ENCODE measurements at places on chromosomes 3 and 15.
A peak's percentile ranks its signal among the peaks of the same experiment; 100 is the strongest.

- no peak overlapping the region for H3K4me3 ChIP-seq
- H3K4me1 ChIP-seq = peaks cover 19% of the 10 kb centered on the region
- no peaks in the 10 kb centered on the region for H3K27me3 ChIP-seq
- DNase-seq = no peak
- H3K27ac ChIP-seq = peak overlapping the region; percentile 30
These were observed 25.3 kb downstream of the LPP start for GRCh38 chr3:188179006-188179966.

DNA sequence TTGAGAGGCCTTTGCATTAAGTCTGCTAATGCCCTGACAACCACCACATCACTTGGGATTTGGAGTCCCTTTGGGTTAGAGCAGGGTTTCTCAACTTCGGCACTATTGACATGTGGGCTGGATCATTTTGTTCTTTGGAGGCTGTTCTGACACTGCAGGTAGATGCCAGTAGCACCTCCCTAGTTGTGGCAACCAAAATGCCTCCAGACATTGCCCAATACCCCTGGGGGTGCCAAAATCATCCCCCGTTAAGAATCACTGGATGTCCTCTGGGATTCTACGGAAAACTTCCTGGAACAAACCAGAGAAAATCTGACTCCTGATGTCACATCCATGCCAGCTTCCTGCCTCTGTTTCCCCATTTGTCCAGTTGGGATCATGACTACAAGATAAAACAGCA, 37.2 kb upstream of the BLM start:
- no peak for DNase-seq
- no peaks in the 10 kb centered on the region for H3K36me3 ChIP-seq
- no peak overlapping the region for H3K27ac ChIP-seq
- H3K27me3 ChIP-seq = no peaks in the 10 kb centered on the region
- H3K4me3 ChIP-seq = no peak overlapping the region

GRCh38 chr3:74643636-74644035, 29.2 kb upstream of the CNTN3 start:
- no peaks in the 10 kb centered on the region for H3K36me3 ChIP-seq
- H3K4me3 ChIP-seq = no peak overlapping the region
- no peak overlapping the region for H3K27ac ChIP-seq
- no peaks in the 10 kb centered on the region for H3K4me1 ChIP-seq
- H3K27me3 ChIP-seq = no peaks in the 10 kb centered on the region

DNA sequence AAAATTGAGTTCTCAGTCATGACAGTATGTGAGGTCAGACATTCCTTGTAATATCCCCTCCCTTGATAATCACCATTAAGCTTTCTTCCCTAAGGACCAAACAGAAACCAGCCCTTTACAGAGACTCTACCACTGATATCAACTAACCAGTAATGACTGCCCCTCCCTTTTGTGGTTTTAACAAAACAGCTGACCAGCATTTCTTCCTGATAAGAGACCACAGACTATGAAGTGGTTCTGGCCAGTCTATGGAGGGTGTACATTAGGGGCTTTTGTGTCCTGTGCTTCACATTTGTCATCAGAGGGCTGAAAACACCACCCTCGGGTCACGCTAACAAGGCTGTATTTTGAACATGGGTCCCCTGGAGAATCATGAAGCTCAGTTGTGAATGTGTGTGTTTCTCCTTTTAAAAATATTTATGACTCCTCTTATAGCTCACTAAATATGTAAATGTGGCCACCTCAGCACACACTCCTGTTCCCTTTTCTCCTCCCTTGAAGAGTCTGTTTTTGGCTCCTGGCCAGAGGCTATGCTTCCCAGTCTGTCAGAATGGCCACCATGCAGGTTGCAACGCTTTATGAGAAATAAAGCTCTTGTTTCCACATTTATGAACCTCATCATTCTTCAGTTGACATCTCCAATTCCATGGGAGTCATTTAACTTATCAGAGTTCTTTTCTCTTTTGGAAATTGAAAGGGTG, 239.3 kb downstream of the CPNE4 start:
- no peaks in the 10 kb centered on the region for H3K27me3 ChIP-seq
- no peak for DNase-seq
- peaks cover 21% of the 10 kb centered on the region for H3K4me1 ChIP-seq
- H3K27ac ChIP-seq = no peak overlapping the region
- no peaks in the 10 kb centered on the region for H3K36me3 ChIP-seq
- no peak overlapping the region for H3K4me3 ChIP-seq

GRCh38 chr3:154758109-154758868, 321.8 kb upstream of the MME start:
- no peak overlapping the region for H3K27ac ChIP-seq
- H3K27me3 ChIP-seq = no peaks in the 10 kb centered on the region
- H3K4me3 ChIP-seq = no peak overlapping the region

DNA sequence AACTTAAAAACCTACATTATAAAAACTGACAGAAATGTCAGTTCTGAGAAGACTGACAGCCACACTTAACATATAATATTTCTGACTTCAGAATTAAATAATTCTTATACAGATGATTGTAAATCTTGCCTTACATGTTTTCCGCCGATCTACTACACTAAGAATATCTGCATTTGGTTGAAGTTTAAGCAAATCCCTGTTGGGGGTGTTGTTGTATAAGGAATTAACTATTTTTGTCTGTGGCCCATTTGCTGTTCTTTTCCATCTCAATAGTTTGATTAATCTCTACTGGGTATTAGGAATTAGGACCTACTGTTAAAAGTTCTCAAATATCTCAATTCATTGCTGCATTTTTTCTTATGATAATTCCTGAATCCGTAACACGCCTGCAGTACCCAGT, 838.3 kb upstream of the ROBO1 start:
- no peaks in the 10 kb centered on the region for H3K4me1 ChIP-seq
- no peaks in the 10 kb centered on the region for H3K36me3 ChIP-seq

- H3K4me3 ChIP-seq = no peak overlapping the region
- no peaks in the 10 kb centered on the region for H3K36me3 ChIP-seq
- no peak overlapping the region for H3K27ac ChIP-seq
- peaks cover 3% of the 10 kb centered on the region for H3K27me3 ChIP-seq
- no peak for DNase-seq
These were observed 208.7 kb downstream of the MECOM start for GRCh38 chr3:169454823-169455222.

GRCh38 chr15:41926185-41927056, 32.6 kb upstream of the SPTBN5 start:
- no peak for DNase-seq
- H3K27me3 ChIP-seq = no peaks in the 10 kb centered on the region
- no peak overlapping the region for H3K4me3 ChIP-seq
- no peaks in the 10 kb centered on the region for H3K4me1 ChIP-seq

DNA sequence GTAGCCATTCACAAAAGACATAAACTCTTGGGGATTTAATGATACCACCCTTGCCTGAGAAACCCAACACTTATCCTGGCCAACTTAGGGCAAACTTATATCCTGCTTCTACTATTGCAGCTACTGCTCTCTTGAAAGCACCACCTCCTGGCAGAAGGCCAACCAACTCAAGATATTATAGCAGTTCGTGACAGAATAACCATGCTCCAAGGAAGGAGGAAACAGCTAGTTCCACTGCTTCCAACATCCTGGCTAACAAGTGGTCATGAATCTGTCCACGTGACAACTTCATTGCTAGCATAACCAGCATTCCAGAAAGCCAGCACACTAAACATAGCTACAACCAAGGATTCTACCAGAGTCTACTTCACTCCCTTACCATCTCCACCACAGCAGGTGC, 1037.5 kb downstream of the TBL1XR1 start:
- no peaks in the 10 kb centered on the region for H3K27me3 ChIP-seq
- H3K27ac ChIP-seq = no peak overlapping the region
- H3K36me3 ChIP-seq = no peaks in the 10 kb centered on the region

GRCh38 chr15:94259863-94260262, 28.5 kb downstream of the MCTP2 start:
- DNase-seq = no peak
- H3K27ac ChIP-seq = no peak overlapping the region
- no peaks in the 10 kb centered on the region for H3K36me3 ChIP-seq
- H3K4me3 ChIP-seq = no peak overlapping the region

GRCh38 chr15:36797128-36797527, 217.7 kb downstream of the CDIN1 start:
- H3K4me3 ChIP-seq = no peak overlapping the region
- DNase-seq = no peak
- H3K27ac ChIP-seq = no peak overlapping the region

GRCh38 chr15:70093070-70093469, 4.6 kb downstream of the TLE3 start:
- peaks cover 49% of the 10 kb centered on the region for H3K4me1 ChIP-seq
- no peak overlapping the region for H3K4me3 ChIP-seq
- H3K36me3 ChIP-seq = peaks cover 60% of the 10 kb centered on the region
- DNase-seq = no peak
- H3K27ac ChIP-seq = no peak overlapping the region

GRCh38 chr15:101149864-101150722, 101.8 kb downstream of the CHSY1 start:
- DNase-seq = no peak
- H3K27me3 ChIP-seq = no peaks in the 10 kb centered on the region
- no peak overlapping the region for H3K4me3 ChIP-seq
- H3K4me1 ChIP-seq = no peaks in the 10 kb centered on the region
- H3K27ac ChIP-seq = no peak overlapping the region

DNA sequence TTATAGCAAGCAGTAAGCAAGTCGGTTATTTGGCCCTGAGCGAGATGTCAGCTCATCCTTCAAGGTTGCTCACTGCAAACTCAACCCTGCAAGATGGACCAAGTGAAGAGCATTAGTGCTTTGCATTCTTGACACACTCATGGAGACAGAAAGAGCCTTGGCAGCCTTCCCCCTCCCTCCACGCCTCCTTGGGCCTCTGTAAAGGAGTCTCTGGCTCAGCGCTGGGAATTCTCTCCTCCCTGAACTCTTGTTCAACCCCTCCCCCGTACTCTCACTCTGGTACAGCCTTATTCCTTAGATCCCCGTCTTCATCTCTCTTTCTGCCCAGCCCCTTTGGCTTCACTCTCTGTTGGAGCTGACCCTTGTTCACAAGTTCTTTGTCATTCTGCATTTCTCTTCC, 2.2 kb upstream of the CX3CR1 start:
- H3K4me3 ChIP-seq = no peak overlapping the region
- H3K36me3 ChIP-seq = no peaks in the 10 kb centered on the region
- no peak overlapping the region for H3K27ac ChIP-seq
- peaks cover 10% of the 10 kb centered on the region for H3K4me1 ChIP-seq
- H3K27me3 ChIP-seq = no peaks in the 10 kb centered on the region

GRCh38 chr3:64235605-64236004, 10.3 kb upstream of the PRICKLE2 start:
- no peak for DNase-seq
- H3K27ac ChIP-seq = no peak overlapping the region
- H3K4me3 ChIP-seq = no peak overlapping the region
- H3K4me1 ChIP-seq = no peaks in the 10 kb centered on the region

GRCh38 chr15:91622711-91623342, 230.7 kb upstream of the SLCO3A1 start:
- H3K27ac ChIP-seq = no peak overlapping the region
- H3K4me3 ChIP-seq = no peak overlapping the region
- no peaks in the 10 kb centered on the region for H3K4me1 ChIP-seq
- DNase-seq = no peak
- H3K27me3 ChIP-seq = no peaks in the 10 kb centered on the region
